Osteocyte (in vitro differentiated cells): ENCODE measurements at places on chromosomes 6 and 20.
A peak's percentile ranks its signal among the peaks of the same experiment; 100 is the strongest.

DNA sequence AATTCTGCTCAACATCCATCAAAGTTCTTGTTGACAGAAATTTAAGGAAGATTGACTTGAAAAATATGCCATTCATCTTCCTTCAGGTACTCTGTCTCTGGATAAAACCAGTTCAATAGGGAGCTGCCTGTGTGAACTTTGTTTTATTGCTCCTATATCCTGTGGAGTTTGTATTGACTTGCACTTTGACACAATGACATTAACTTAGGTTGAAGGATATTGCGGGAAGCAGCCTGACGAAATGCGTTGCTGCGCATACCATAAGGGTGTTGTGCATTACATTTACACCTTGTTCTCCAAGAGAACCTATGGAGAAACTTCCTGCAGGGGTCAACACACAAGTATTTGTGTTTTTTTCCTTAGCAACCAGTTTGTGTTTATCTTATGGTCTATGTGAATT, 185.4 kb upstream of the GRIK2 start:
- no peaks in the 10 kb centered on the region for H3K27me3 ChIP-seq
- no peak overlapping the region for H3K4me3 ChIP-seq
- no peaks in the 10 kb centered on the region for H3K36me3 ChIP-seq
- H3K27ac ChIP-seq, result no peak overlapping the region

- peaks cover 4% of the 10 kb centered on the region for H3K4me1 ChIP-seq
- DNase-seq, result no peak
- H3K27me3 ChIP-seq, result no peaks in the 10 kb centered on the region
- H3K27ac ChIP-seq, result no peak overlapping the region
- no peaks in the 10 kb centered on the region for H3K36me3 ChIP-seq
These were observed 11.5 kb upstream of the EEF1A1 start for GRCh38 chr6:73532293-73532692.

DNA sequence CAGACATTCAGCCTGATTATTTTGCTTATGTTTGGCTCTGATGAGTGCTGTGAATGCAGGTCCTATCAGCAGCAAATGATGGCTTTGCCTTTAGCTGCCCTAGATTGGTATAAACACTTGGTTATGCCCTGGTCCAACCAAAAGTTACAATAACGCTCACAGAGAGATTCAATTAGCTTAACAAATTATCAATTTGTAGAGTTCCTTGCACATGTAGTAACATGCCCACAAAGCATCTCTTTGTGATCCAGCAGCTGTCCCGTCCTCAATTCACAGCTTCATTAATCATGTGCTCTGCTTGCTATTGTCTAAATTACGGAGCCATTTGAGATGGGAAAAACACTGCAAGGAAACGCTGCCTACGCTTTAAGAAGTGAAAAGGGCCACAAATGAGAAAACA, 457.9 kb downstream of the HDGFL1 start:
- no peak overlapping the region for H3K4me3 ChIP-seq
- DNase-seq, result no peak
- no peak overlapping the region for H3K27ac ChIP-seq

DNA sequence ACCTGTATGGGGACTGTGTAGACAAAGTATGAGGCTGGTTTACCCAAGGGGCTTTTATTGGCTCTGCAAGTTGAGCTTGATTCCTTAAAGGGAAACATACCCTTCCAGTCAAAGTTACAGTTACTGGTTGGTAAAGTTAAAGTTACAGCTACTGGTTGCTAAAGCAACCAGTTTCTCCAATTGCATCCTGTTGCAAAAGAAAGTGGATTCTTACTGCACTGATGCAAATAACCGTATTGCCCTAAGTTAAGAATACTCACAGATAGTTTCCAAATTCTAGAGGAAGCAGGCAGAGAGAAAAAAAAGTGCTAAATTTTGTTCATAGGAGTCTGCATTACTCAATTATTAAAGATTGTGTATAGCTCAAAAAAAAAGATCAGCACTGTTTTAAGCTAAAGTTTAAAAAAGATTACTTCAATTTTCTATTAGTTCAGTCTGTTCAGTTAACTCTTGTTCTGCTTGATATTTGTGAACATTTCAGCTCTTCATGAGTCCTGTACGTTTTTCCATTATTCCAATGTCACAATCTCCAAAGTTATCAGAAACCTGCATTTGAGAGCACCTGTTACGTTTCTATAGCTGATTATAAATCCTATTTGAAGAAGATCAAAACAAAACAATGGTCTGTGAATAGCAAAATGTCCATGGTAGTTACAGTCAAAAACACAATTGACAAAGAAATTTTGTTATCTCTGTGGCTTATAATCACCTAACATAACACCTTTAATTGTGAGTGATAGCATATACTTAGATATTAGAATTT, 8.6 kb upstream of the IL22RA2 start:
- no peaks in the 10 kb centered on the region for H3K4me1 ChIP-seq
- peaks cover 3% of the 10 kb centered on the region for H3K36me3 ChIP-seq
- H3K27me3 ChIP-seq, result peaks cover 2% of the 10 kb centered on the region
- H3K27ac ChIP-seq, result no peak overlapping the region
- H3K4me3 ChIP-seq, result no peak overlapping the region

GRCh38 chr6:30885481-30885998, 1.2 kb downstream of the DDR1 start:
- no peaks in the 10 kb centered on the region for H3K27me3 ChIP-seq
- H3K36me3 ChIP-seq, result peaks cover 15% of the 10 kb centered on the region
- H3K27ac ChIP-seq, result peak overlapping the region; percentile 94
- DNase-seq, result no peak
- peaks cover 84% of the 10 kb centered on the region for H3K4me1 ChIP-seq
- peak overlapping the region; percentile 84 for H3K4me3 ChIP-seq

DNA sequence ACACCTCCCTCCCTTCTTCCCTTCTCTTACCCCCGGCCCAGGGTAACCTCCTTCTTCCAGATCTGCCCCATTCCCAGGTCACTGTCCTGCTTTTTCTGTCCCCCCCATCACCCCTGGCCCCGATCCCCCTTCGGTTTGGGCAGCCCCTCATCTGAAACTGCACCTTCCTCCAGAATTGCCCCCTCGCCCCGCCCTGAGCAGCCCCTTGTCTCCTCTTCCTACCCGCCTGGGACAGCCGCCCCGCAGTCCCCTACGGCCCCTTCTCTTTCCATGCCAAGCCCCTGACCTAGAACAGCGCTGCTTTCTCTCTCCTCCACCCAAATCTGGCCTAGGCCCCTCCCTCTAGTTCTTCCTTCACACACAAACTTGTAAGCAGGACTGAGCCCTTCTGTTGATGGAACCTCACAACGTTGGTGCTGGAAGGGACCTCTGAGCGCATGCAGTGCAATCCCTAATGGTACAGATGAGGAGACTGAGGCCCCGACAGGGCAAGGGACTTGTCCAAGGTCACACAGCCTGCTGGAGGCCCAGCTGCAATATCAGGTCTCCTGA, 630 bp downstream of the PPP2R5D start:
- peak overlapping the region; percentile 76 for H3K27ac ChIP-seq
- H3K36me3 ChIP-seq, result peaks cover 7% of the 10 kb centered on the region
- peaks cover 42% of the 10 kb centered on the region for H3K4me1 ChIP-seq
- DNase-seq, result no peak
- no peaks in the 10 kb centered on the region for H3K27me3 ChIP-seq

GRCh38 chr6:157887892-157888291, 64.8 kb downstream of the SNX9 start:
- DNase-seq, result no peak
- no peaks in the 10 kb centered on the region for H3K27me3 ChIP-seq
- no peak overlapping the region for H3K4me3 ChIP-seq
- H3K36me3 ChIP-seq, result peaks cover 48% of the 10 kb centered on the region
- H3K4me1 ChIP-seq, result peaks cover 7% of the 10 kb centered on the region
- H3K27ac ChIP-seq, result no peak overlapping the region

- H3K36me3 ChIP-seq, result no peaks in the 10 kb centered on the region
- DNase-seq, result no peak
- peaks cover 17% of the 10 kb centered on the region for H3K27me3 ChIP-seq
These were observed 205.7 kb downstream of the DOK5 start for GRCh38 chr20:54680872-54681619.

- no peak overlapping the region for H3K27ac ChIP-seq
- no peak overlapping the region for H3K4me3 ChIP-seq
- H3K4me1 ChIP-seq, result no peaks in the 10 kb centered on the region
- H3K36me3 ChIP-seq, result no peaks in the 10 kb centered on the region
These were observed 129.7 kb upstream of the MAP3K4 start for GRCh38 chr6:160861824-160862223.

DNA sequence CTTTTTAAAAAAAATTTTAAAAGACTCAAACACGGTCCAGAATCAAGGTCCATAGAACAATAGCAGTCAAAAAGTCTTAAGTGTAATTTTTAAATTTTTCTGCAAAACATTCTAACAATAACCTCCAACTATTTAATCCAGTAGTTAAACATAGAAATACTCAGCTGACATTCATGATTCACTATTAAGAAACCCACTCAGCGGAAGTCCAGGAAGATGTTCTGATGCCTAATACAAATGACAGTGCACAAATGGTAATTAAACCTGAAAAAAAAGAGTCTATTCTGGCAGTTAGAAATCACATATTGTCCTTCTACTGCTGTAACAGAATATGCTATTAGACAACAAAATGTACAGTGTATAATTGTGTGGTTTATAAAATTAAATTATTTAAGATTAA, 128.2 kb upstream of the BMP5 start:
- no peak overlapping the region for H3K4me3 ChIP-seq
- no peak for DNase-seq
- H3K36me3 ChIP-seq, result no peaks in the 10 kb centered on the region
- H3K27ac ChIP-seq, result no peak overlapping the region
- no peaks in the 10 kb centered on the region for H3K27me3 ChIP-seq

GRCh38 chr6:37624606-37625574, 72.8 kb downstream of the MDGA1 start:
- H3K4me3 ChIP-seq, result no peak overlapping the region
- peaks cover 12% of the 10 kb centered on the region for H3K4me1 ChIP-seq
- H3K27me3 ChIP-seq, result no peaks in the 10 kb centered on the region
- no peak for DNase-seq
- H3K36me3 ChIP-seq, result no peaks in the 10 kb centered on the region

- no peak overlapping the region for H3K4me3 ChIP-seq
- no peak overlapping the region for H3K27ac ChIP-seq
- no peak for DNase-seq
- H3K36me3 ChIP-seq, result no peaks in the 10 kb centered on the region
- peaks cover 41% of the 10 kb centered on the region for H3K27me3 ChIP-seq
These were observed 47.3 kb upstream of the THBS2 start for GRCh38 chr6:169300916-169301315.

DNA sequence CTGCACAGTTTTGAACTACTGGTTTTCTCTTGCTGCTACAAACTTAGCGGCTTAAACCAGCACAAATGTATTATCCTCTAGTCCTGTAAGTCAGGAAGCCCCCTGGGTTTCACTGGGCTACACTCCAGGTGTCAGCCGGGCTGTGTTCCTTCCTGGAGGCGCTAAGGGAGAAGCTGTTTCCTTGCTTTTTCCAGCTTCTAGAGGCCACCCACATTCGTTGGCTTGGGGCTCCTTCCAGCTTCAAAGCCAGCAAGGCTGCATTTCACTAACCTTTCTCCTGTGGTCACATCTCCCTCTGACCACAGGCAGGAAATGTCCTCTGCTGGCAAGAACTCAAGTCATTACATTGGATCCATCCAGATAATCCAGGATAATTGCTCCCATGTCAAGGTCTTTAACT, 350.6 kb upstream of the PLCB4 start:
- no peaks in the 10 kb centered on the region for H3K27me3 ChIP-seq
- no peak for DNase-seq
- peaks cover 19% of the 10 kb centered on the region for H3K36me3 ChIP-seq
- H3K4me3 ChIP-seq, result no peak overlapping the region
- H3K27ac ChIP-seq, result no peak overlapping the region

DNA sequence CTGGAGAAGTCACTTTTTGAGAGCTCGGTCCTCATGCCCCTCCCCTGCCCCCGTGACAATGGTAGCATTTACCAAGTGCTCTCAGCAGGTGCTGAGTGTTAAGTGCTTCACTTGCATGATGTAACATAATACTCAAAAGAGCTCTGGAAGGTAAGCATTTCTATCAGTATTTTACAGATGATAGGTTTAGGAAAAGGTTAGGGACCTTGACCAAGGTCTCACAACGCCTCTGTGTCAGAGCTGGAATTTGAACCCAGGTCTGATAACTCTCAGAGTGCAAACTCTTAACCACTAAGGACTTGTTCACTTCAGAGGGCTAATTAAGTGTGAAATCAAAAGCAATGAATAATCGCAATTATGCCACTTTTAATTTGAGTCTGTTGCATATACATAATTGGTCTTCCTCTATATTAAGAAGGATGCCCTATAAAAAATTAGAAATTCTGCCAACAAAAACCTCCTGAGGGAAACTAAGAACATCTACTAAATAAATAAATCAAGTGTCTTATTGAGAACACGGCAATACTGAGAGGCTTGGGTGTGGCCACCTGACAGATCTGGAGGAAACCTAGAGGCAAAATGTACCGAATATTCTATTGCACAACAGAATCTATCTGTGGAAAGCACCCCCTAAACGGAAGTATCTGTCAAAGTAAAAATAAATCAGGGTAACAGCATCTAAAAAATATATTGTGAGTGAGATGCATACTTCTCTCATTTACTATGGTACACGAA, 109.8 kb downstream of the BACH2 start:
- no peak overlapping the region for H3K4me3 ChIP-seq
- H3K4me1 ChIP-seq, result peaks cover 3% of the 10 kb centered on the region
- no peak overlapping the region for H3K27ac ChIP-seq
- DNase-seq, result no peak
- H3K27me3 ChIP-seq, result no peaks in the 10 kb centered on the region

GRCh38 chr6:42935322-42935721, 6.0 kb downstream of the CNPY3 start:
- DNase-seq, result no peak
- no peak overlapping the region for H3K4me3 ChIP-seq
- H3K4me1 ChIP-seq, result peaks cover 22% of the 10 kb centered on the region
- H3K36me3 ChIP-seq, result peaks cover 19% of the 10 kb centered on the region
- H3K27me3 ChIP-seq, result no peaks in the 10 kb centered on the region

- no peaks in the 10 kb centered on the region for H3K36me3 ChIP-seq
- H3K27ac ChIP-seq, result no peak overlapping the region
- no peak for DNase-seq
- H3K27me3 ChIP-seq, result no peaks in the 10 kb centered on the region
- H3K4me3 ChIP-seq, result peak overlapping the region; percentile 9
- H3K4me1 ChIP-seq, result peaks cover 27% of the 10 kb centered on the region
These were observed 2.1 kb downstream of the FAM110A start for GRCh38 chr20:835608-836045.

- no peaks in the 10 kb centered on the region for H3K27me3 ChIP-seq
- H3K27ac ChIP-seq, result no peak overlapping the region
- H3K4me3 ChIP-seq, result no peak overlapping the region
- DNase-seq, result no peak
- H3K4me1 ChIP-seq, result peaks cover 6% of the 10 kb centered on the region
- no peaks in the 10 kb centered on the region for H3K36me3 ChIP-seq
These were observed 249.8 kb upstream of the ID4 start for GRCh38 chr6:19587238-19587942.
